ENCODE measurements at places on chromosomes 3 and 15.

DNA sequence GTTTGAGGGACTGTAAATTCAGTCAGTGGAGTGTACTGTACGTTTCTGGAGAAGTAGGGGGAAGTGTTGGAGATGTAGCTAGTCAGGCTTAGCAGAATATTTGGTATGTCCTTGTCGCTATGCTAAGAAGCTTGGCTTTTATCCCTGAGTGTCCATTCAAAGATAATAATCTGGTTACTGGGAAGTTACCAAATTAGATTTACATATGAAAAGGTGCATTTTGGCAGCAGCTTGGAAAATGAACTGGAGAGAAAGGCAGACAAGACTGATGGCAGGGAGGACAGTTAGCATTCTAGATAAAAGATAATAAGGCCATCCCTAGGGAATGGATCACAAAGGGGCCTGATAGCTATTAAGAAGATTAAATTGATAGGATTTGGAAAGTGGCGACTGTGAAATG lies 58.7 kb downstream of the P2RY1 start:
- no peak for DNase-seq

DNA sequence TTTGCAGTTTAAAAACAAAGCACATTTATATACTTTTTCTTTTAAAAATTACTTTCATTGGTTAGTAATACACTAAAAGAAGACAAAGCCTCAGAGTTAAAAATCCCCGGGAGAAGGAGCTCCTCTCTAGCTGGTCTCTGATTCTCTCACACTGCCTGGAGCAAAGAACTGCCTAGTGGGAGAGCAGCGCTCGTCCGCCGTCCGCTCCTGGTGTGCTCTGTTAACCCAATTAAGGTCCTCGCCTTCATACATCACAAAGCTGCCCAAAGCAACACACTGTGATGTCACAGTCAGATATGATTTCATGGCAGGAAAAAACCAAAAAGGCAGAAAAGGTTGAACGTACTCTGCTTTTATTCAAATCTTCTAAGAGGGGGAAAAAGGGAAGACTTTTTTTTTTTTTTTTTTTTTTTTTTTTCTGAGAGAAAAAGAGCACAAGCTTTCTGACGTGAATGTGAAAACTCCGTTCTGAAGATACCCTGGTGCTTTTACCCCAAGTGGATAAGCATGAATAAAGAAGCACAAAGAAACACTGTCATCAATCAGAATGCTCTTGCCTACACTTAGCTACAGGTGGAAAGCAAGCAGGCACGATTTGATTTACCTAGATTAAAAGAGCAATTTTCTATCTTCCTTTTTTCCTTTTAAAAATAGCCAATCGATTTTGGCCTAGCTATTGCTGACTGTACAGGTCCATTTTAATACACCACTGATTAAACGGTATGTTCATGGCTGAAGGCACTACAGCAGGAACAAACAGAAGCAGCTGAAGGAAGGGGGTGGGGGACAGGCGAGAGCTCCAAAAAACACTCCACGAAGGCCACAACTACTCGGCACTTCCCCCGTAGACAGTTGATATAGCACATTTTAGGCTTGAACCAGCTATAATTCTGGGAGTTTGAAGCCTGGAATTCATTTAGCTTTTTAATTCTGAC lies 115.2 kb downstream of the TIGIT start:
- DNase-seq = no peak

DNA sequence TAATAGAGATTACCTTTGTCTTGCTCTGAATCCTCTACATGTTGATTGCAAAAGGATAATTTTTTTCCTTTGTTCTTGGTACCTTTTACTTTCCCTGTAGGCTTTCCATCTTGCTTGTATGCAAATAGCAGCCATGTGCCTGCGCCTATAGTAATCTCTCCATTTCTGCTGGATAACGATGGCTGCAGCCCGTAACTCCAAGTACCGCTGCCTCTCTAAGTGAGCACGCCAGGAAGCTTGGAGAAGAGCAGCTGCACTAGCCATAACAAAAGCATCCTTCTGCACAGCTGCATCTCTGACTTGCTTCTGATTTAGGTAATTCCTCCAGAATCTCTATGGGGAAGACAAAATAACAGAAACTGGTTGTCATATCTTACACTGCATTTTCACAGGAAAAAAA lies 89.3 kb downstream of the NR2E3 start:
- DNase-seq = no peak

- no peak for DNase-seq
These were observed 172.7 kb upstream of the LMCD1 start for GRCh38 chr3:8328967-8329366.

DNA sequence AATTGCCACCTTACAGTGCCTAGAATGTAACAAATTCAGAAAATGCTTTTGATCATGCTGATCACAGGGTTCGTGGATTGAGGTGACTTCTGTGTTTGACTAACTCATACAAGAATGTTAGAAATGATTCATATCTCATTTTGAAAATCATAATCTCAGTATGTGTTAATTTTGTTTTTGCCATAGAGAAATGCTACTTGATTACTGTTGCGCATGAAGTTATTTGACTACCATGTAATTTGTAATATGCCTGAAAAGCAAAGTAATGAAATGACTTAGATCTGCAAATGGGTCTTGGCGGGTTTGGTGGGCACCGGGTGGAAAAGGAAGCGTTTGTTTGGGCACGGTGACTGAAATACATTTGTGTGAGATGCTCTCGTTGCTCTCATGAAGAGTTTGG lies 173.6 kb upstream of the BHLHE40 start:
- DNase-seq = no peak

DNA sequence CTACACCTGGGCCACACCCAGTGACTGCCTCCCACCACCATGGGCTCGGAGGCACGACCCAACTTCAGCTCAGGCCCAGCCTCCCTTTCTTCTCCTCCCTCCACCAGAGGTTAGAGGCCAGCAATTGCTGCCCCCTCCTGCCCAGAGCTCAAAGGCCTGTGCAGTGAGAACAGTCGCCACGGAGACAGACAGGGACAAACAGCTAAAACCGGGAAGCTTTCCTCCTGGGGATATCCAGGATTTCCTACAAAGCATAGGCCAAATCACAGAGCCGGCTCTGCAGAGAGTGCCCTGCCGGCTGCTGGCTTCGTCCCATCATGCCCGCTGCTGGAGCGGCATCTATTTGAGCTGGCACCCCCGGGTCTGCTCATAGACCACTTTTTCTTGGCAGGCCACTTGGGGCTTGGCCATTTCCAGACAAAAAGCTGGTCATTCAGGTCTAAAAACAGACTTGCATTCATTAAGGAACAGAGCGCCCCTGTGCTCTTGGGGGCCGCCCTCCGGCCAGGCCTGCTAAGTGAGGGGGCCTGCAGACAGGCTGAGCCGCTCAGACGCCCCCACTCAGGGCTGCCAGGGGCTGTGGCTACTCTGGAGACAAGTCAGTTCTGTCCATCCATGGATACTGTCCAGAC lies 17.5 kb downstream of the GRAMD2A start:
- no peak for DNase-seq
